ENCODE measurements at places on chromosomes 2 and 18. TPM values are rescaled to one million over a fixed set of nuclear protein-coding genes. Genes with fewer than 3 reads are reported as not detected.

SIX3 gene
- not detected for total RNA-seq

RGPD5 gene
- total RNA-seq, result 24.1 TPM

PXDN gene
- 118 TPM for total RNA-seq

NEU2 gene
- total RNA-seq, result not detected

GREB1 gene
- 0.21 TPM for total RNA-seq

COL4A3 gene
- under 0.01 TPM for total RNA-seq

CYRIA gene
- total RNA-seq, result 4.3 TPM

ACVR1C gene
- 0.72 TPM for total RNA-seq

CXCR1 gene
- not detected for total RNA-seq

DLGAP1 gene
- 0.72 TPM for total RNA-seq

SMYD1 gene
- not detected for total RNA-seq

LYPD6B gene
- total RNA-seq, result 4.6 TPM

OTOF gene
- total RNA-seq, result under 0.01 TPM

IL1RN gene
- 167 TPM for total RNA-seq

SDC1 gene
- total RNA-seq, result 1,471 TPM

SLC4A1AP gene
- total RNA-seq, result 27.7 TPM

THSD7B gene
- total RNA-seq, result not detected

C2orf80 gene
- not detected for total RNA-seq

CTDSP1 gene
- total RNA-seq, result 40.3 TPM

SERPINB2 gene
- total RNA-seq, result 219 TPM

IL37 gene
- not detected for total RNA-seq

SLC30A3 gene
- total RNA-seq, result not detected

BOLL gene
- not detected for total RNA-seq

ZBTB14 gene
- 10.9 TPM for total RNA-seq

KIAA2012 gene
- not detected for total RNA-seq

DNER gene
- 2.6 TPM for total RNA-seq

MYO1B gene
- 236 TPM for total RNA-seq

PCBP1 gene
- total RNA-seq, result 42.6 TPM

REG3G gene
- total RNA-seq, result not detected

ANKRD29 gene
- 14.1 TPM for total RNA-seq

SNORC gene
- total RNA-seq, result 1.3 TPM

SATB2 gene
- total RNA-seq, result 1.7 TPM

CREG2 gene
- total RNA-seq, result 1.7 TPM

EPB41L3 gene
- total RNA-seq, result 0.43 TPM

EMX1 gene
- total RNA-seq, result not detected

PROKR1 gene
- not detected for total RNA-seq

ARHGEF4 gene
- total RNA-seq, result 50.6 TPM

IL36B gene
- not detected for total RNA-seq

FEV gene
- not detected for total RNA-seq

ABI2 gene
- total RNA-seq, result 7.0 TPM

SLC16A14 gene
- total RNA-seq, result 0.96 TPM

SCN7A gene
- total RNA-seq, result under 0.01 TPM

GIGYF2 gene
- total RNA-seq, result 39.8 TPM

TXNDC2 gene
- total RNA-seq, result not detected

IL1RL1 gene
- 11.6 TPM for total RNA-seq

CDK15 gene
- total RNA-seq, result not detected

NXPH2 gene
- total RNA-seq, result not detected

ALLC gene
- total RNA-seq, result not detected

CAVIN2 gene
- total RNA-seq, result 1.7 TPM

DNAJC5G gene
- not detected for total RNA-seq

UGT1A4 gene
- total RNA-seq, result 1.3 TPM

PAPOLG gene
- total RNA-seq, result 19.0 TPM

RGPD4 gene
- not detected for total RNA-seq

KIF5C gene
- total RNA-seq, result not detected

CYP27C1 gene
- total RNA-seq, result 0.43 TPM

All from tracheal epithelial cell (primary cell).